ENCODE measurements at places on chromosomes 12 and 14. TPM values are rescaled to one million over a fixed set of nuclear protein-coding genes. Genes with fewer than 3 reads are reported as not detected.

Gene CCDC198
- total RNA-seq: not detected

DNA sequence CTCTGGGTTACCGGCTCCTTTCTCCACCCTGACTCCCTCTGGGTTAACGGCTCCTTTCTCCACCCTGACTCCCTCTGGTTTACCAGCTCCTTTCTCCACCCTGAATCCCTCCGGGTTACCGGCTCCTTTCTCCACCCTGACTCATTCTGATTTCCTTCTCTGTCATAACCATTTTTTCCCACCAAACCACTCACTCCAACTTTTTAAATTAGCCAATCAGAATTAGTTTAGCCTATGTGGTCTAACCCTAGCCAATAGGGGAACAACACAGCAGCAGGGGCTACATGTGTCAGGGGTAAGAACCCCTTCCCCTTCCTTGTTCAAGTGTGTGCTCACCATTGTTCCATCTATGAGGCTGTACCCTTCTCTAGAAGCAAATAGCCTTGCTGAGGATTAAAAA lies 98.4 kb upstream of the RBM19 start:
- no peaks in the 10 kb centered on the region for H3K36me3 ChIP-seq
- H3K27me3 ChIP-seq: no peaks in the 10 kb centered on the region
- no peak overlapping the region for H3K27ac ChIP-seq
- no peaks in the 10 kb centered on the region for H3K4me1 ChIP-seq

Gene SYCP3
- 0.66 TPM for total RNA-seq

Gene AGAP2
- total RNA-seq: 2.3 TPM

DNA sequence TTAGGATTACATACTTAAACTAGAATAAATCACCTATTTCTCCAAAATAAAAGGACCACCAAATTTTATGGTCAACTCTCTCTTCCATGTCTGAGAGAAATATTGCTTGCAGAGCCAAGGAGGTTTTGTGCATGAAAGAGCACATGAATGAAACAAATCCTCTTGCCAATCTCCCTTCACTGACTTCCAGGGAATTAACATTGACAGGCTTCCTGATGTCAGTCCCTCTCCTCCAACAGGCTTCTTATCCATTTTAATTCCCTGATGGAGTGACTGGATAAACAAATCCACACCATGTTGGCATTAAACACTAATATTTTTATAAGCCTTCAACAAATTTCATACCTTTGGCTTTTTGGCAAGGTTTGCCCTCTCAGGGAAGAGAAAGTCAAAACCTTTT lies 45.3 kb upstream of the CNTN1 start:
- H3K27ac ChIP-seq: no peak overlapping the region
- no peak for DNase-seq
- no peaks in the 10 kb centered on the region for H3K36me3 ChIP-seq

GRCh38 chr12:54131641-54132280 lies 57.0 kb downstream of the SMUG1 start:
- H3K36me3 ChIP-seq: no peaks in the 10 kb centered on the region
- no peak overlapping the region for H3K4me3 ChIP-seq
- H3K4me1 ChIP-seq: peaks cover under 1% of the 10 kb centered on the region
- peaks cover 13% of the 10 kb centered on the region for H3K27me3 ChIP-seq

- H3K27ac ChIP-seq: no peak overlapping the region
- peaks cover 10% of the 10 kb centered on the region for H3K4me1 ChIP-seq
- no peaks in the 10 kb centered on the region for H3K27me3 ChIP-seq
- no peak overlapping the region for H3K4me3 ChIP-seq
- no peak for DNase-seq
Observed at GRCh38 chr14:102826161-102826560, 48.9 kb downstream of the TRAF3 start.

GRCh38 chr12:106246891-106247673 lies 738 bp downstream of the CKAP4 start:
- peaks cover 9% of the 10 kb centered on the region for H3K36me3 ChIP-seq
- DNase-seq: no peak
- H3K4me3 ChIP-seq: peak overlapping the region; percentile 90
- H3K4me1 ChIP-seq: peaks cover 42% of the 10 kb centered on the region

Gene CEBPE
- not detected for total RNA-seq

Gene ASB2
- total RNA-seq: 335 TPM

Gene GPRC5D
- total RNA-seq: not detected

Gene HCAR1
- total RNA-seq: 0.10 TPM

Gene TEX52
- not detected for total RNA-seq
